Retinal pigment epithelial cell (primary cell): ENCODE measurements at places on chromosomes 2 and 18.
A peak's percentile ranks its signal among the peaks of the same experiment; 100 is the strongest.

- peak; percentile 73 for DNase-seq
Measured at GRCh38 chr2:80496775-80497174, 192.2 kb upstream of the LRRTM1 start.

DNA sequence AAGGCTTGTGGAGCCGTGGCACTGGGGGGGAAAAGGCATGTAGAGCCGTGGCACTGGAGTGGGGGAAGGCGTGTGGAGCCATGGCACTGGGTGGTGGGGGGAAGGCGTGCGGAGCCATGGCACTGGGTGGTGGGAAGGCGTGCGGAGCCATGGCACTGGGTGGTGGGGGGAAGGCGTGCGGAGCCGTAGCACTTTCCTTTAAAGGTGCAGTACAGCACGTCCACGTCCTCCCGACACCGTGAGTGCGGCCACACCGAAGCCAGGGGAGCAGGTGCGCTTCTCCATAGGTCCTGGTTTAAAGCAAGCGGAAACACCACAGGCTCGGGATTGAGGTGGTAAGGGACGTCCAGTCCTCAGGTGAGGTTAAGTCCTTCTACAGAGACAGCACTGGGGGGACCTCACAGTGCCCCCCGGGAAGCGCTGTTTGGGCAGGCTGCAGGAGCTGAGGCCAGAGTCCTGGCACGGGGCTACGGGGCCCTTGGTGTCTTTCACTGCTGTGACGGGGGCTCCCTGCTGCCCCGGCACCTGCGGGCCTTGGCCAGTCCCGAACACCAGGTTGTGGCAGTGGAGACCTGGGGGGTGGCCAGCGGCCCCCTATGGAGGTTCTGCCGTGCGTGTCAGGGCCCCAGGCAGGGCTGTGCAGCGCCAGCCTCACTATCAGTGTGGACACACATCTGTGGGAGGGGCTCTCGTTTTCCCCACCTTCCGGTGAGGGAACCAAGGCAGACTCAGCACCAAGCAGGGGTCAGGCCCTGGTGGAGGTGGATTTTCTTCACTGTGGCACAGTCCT lies 93.0 kb upstream of the CTDP1 start:
- no peak for DNase-seq

DNA sequence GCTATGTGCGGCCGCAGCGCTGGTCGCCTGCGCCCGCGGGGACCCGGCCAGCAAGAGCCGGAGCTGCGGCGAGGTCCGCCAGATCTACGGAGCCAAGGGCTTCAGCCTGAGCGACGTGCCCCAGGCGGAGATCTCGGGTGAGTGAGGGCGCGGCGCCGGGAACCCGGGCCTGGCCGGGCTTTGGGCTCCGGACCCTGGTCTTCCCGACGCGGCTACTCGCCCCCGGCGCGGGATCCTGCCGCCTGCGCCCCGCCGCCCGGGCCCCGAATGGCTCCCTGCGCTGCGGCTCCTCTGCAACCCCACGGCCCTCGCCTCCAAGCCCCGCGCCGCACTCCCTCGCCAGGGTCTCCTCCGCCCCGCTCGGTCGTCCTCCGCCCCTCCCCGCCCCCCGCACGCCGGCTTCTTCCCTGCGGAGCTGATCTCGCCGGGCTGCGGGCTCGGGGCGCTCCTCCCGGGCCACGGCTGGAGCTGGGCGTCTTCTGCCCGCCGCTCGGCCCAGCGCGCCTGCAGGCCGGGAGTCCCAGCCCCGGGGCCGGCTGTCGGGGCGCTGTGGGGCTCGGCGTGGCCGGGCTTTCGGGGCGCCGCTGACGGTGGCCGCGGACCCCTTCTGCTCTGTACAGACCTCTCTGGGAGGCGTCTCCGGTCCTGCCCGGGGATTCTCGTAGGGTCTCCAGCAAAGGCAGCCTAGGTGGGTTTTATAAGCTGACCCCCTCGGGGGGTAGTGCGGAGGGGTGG lies 652 bp downstream of the GPC1 start:
- DNase-seq = no peak

DNA sequence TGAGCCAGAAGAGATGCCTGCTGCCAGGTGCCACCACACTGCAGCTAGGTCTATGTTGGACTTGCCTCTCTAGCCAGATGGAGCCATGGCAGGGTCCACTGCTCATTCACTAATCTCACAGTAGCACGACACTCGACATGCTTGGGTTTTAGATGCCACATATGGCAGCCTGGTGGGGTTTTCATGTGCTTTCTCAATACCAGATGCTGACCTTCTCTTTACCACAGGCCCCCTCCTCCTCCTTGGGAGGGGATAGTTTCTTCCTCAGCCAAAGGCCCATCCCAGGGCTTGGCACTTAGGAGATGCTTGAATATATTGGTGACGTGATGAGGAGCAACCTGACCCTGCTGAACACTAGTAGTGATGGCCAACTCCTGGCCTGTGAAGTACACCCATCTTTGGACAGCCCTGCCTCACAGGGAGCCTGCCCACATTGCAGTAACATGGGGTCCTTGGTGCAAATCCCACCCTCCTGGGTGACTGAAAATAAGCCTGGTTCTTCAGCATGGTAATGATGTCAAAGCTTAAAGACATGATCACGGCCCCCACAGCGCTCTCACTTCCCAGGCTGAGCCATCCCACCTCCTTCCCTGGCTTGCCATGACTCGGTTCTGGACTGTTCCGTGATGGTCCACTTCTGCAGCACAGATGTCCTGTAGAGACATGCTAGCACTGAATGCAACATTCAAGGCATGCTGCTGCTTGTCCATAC lies 227.5 kb downstream of the SH3RF3 start:
- no peak for DNase-seq

DNA sequence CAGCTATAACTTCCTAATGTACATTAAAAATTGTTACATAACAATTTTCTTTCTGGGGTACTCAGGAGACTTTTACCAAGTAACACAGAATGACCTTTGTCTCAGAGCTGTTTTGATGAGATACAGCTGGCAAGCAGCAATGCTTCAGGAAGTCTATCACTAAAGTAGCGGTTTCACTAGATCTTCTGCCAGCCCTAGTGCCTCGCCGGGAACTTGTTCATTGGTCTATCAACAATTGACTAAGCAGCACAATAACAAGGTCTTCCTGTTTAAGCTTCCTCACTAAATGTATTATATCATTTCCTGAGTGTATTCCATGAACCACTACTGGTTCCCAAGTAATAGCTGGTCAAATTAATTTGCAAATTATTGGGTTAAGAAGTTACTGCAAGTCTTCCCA lies 69.2 kb downstream of the TRIP12 start:
- no peak for DNase-seq

- no peak for DNase-seq
Measured at GRCh38 chr18:76678248-76678647, 144.1 kb upstream of the ZNF236 start.

DNA sequence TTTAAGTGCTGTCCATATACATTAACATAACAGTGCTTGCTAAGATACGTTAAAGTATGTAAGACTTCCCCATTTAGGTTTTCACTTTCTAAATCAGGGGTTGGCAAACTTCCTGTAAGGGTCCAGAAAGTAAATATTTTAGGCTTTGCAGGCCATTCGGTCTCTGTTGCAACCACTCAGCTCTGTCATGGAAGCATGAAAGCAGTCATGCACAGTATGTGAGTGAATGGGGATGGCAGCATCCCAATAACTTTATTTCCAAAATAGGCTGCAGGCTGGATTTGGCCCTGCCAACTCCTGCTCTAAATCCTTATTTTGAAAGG lies 128.7 kb downstream of the PLA2R1 start:
- no peak for DNase-seq

GRCh38 chr2:209368914-209369313 lies 54.9 kb upstream of the MAP2 start:
- peak; percentile 100 for DNase-seq

DNA sequence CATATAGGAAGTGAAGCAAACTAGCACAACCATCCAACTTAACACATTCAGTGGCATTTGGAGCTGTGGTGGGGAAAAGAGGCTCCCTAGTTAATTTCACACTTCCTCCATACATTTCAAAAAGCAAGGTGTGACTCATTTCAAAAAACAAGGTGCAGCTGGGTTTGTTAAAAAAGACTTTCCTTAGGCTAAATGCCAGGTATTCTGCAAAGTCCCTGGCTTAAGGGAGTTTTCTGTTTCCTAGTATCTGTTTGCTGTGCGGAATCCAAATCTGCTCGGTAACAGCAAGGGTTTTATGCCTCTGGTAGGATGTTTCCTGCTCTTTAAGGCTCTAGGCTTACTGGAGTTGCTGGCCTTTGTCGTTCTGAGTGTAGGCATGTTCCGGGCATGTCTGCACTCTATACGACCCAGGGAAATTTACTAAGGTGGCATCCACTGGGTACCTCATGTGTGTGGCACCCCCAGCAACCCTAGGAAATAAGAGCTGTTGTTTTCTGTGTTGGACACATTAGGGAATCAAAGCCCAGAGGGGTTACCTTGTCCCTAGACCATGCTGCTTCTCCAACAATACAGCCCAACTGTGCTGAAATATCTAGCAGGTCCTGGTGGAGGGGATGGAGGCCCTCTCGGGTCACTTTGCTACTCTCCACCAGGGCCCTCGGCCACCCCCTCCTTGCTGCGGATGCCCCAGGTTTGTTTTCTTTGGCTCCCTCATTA lies 634 bp upstream of the MSGN1 start:
- DNase-seq = no peak

DNA sequence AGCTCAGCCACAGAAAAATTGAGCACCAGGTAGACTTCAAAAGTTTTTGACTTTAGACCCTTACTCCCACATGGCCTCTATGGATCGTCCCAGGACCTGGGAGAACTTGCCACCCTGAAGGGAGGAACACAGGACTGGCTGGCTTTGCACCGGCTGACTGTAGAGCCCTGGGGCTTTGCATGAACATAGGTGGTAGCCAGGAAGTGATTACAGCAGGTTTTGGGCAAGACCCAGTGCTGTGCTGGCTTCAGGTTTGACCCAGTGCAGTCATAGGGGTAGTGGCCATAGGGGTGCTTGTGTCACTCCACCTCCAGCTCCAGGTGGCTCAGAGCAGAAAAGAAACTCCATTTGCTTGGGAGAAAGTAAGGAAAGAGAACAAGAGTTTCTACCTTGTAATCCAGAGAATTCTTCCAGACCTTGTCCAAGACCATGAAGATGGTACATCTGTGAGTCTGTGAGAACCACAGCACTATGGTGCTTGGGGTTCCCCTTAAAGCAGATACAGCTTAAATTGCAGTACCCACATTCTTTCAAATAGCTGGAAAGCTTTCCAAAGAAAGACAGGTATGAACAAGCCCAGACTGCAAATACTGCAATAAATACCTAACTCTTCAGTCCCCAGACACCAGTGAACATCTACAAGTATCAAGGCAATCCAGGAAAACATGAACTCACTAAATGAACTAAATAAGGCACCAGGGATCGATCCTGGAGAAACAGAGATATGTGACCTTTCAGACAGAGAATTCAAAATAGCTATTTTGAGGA lies 13.0 kb upstream of the SESTD1 start:
- DNase-seq = no peak

DNA sequence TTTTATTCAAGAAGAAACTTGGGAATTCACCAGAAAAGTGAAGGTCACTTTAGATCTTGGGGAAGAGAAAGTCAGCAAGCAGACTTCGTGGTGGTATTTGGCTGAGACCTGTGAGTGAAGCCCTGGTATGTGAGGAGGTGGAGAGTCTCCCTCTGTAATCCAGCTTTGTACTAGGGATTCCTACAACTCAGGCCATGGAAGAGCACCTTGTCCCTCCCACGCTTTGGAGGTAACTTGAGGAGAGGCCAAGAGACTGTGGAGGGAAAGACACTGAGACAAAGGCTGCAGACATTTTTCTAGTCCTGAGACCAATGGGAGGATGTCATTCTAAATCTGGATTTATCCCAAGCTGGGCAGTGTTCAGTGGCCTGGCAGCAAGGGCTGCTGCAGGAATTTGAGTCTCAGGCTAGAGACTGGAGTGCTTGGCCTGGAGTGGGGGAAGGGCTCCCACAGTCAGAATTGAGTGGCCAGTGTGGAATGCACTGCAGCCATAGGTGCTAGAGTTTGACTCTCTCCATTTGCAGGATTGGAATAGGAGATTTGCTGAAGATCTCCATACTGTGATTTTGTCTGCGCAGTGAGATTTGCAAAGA lies 219.0 kb downstream of the ACTR3 start:
- DNase-seq = no peak

DNA sequence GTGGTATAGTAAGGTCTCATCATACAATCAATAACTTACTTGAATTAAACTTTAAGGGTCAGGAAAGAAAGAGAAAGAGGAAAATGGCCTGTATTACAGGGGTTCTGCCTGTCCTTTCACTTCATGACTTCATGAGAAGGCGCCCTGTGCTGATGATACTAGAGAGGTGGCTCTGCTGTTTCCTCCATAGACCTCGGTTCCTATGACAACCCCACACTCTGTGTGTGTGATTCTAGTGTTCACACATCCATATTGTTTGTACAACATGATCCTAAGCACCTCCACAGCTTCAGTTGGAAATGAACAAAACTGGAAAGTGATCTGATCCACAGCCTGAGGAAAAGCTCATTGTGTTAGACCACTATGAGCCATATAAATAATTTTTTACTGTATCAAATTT lies 7.0 kb upstream of the REEP1 start:
- DNase-seq = no peak

- no peak for DNase-seq
Measured at GRCh38 chr18:26540043-26540628, 8.2 kb downstream of the KCTD1 start.

- peak; percentile 21 for DNase-seq
Measured at GRCh38 chr2:53127061-53127650, 640.4 kb upstream of the CHAC2 start.

GRCh38 chr2:162184359-162184758 lies 32.3 kb upstream of the GCG start:
- DNase-seq = no peak

GRCh38 chr2:200405599-200406298 lies 99.3 kb downstream of the SPATS2L start:
- DNase-seq = peak; percentile 85

- DNase-seq = no peak
Measured at GRCh38 chr2:227164763-227165291, 403 bp downstream of the COL4A3 start.

DNA sequence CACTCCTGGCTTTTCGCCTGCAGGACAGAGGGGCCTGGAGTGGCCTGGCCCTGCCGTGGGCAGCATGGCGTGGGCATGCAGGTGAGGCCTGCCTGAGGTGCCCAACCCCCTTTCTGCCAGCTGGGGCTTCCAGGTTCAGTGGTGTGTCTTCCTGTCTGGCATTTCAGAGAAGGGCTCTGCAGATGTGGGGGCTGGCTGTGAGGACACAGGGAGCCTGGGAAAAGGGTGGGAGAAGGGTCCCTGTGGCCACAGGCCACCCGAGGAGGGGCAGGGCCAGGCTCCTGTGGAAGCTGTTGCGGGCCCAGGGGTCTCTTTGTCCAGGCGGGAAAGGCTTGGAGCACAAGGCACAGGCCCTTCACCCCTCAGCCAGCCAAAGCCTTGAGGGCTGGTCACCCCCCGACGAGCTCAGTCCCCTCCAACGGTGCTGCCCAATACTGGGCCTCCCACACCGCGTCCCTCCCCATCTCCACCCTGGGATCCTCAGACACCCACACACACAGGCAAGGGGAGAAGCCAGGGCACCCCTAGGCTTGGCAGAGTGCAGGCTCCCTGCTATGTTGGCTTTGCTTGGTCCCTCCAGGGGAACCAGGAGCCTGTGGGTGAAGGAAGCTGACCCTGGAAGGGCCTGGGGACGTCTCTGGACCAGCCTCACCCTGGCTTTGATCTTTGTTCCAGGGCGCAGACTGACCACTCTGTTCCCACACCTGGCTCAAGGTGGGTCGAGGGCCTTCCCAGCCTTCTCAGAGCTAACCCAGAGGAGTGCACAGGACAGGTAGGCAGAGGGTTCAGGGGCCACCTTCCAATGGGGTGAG lies 3.7 kb upstream of the AQP12A start:
- no peak for DNase-seq
